Caco-2 (cell line): ENCODE measurements at places on chromosomes 5 and 9. TPM values are rescaled to one million over a fixed set of nuclear protein-coding genes. Genes with fewer than 3 reads are reported as not detected.

OR1L1 gene
- total RNA-seq: not detected in 2 replicates

IFNA13 gene
- not detected in 2 replicates for total RNA-seq

ARSI gene
- 0.52 and 0.65 TPM in 2 replicates for total RNA-seq

SAXO1 gene
- 0.20 TPM in 1 of 2 replicates, not detected in the other for total RNA-seq

PLEKHG4B gene
- 15.0 TPM in 2 replicates for total RNA-seq

BRD9 gene
- 76.2 and 77.5 TPM in 2 replicates for total RNA-seq

FEM1C gene
- 11.1 and 11.8 TPM in 2 replicates for total RNA-seq

LCN2 gene
- total RNA-seq: not detected in 2 replicates

S1PR3 gene
- 0.95 and 1.00 TPM in 2 replicates for total RNA-seq

F2RL2 gene
- total RNA-seq: not detected in 2 replicates

CLINT1 gene
- 85.4 and 88.7 TPM in 2 replicates for total RNA-seq

FCN1 gene
- not detected in 2 replicates for total RNA-seq

ABCA1 gene
- total RNA-seq: 14.0 and 20.7 TPM in 2 replicates
